ENCODE measurements at places on chromosomes 5 and 9.

DNA sequence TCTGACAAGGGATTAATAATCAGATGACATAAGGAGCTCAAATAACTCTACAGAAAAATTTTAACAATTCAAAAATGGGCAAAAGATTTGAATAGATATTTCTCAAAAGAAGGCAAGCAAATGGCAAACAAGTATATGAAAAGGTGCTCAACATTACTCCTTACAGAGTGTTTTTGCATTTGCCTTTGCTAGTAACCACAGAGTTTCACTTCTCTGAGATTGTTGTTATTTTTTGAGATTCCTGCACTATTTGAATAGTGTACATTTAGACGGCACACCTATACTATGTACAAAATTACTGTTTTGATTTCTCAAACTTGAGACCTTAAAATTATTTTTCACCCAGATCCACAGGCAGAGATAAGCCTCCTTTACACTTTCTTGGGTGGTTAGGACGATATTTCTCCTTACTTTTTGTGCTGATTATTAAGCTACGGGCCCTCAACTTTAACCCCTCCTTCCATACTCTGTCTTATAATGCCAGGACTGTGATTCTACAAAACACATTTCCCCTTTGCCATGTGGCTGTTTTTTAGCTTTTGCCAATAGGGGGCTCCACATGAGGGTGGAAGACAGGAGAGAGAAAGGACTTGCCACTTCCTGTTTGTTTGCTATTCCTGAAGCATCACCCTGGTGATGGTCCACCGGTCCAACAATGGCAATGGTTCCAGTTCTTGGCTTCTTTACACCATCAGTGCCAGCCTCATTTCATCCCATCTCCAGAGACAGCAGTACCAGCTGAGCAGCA lies 65.0 kb upstream of the DAP start:
- no peak for DNase-seq

DNA sequence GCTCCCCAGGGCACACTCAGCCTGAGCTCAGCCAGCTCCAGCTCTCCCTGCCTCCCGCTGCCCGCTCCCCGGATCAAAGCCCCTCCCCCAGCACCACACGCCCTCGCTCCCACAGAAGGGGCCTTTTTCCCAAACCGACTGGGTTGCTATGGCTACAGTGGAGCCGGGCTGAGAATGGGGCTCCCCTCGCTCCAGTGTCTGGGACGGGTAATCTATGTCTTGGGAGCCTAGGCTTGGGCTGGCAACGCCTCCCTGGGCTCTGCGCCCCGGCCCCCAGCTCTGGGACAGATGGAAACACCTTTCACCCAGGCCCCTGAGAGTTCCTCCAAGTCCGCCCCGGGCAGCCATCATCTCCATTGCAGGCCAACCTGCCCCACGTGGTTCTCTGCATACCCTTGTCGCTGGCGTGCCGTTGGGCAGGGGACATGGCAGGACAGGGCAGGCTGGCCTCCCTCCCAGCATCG lies 29.6 kb downstream of the NOTCH1 start:
- no peak for DNase-seq

DNA sequence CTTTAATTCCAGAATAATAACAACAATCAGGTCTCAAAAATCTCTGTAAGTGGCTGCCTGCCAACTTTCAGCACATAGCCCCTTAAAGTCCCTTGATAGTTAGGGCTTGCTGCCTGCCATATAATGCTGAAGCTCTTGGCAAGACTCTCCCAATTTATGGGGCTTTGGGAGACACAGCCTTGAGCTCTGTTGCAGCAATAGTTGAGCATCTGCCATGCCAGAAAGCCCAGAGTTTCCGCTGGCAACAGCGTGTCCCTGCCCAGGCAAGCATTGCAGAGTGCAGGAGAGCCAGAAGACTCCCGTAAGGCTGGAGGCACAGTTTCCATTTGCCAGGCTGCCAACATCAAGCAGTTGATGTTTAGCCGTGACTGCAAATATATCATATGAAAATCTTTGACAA lies 678.5 kb upstream of the NUDT12 start:
- no peak for DNase-seq

- no peak for DNase-seq
Measured at GRCh38 chr5:169521366-169521983, 62.1 kb upstream of the SPDL1 start.

- no peak for DNase-seq
Measured at GRCh38 chr5:34831303-34831702, 7.7 kb upstream of the TTC23L start.

GRCh38 chr5:56003179-56003578 lies 8.4 kb upstream of the IL6ST start:
- DNase-seq, result peak; percentile 83

- DNase-seq, result no peak
Measured at GRCh38 chr5:83426855-83427254, 44.7 kb upstream of the VCAN start.

- DNase-seq, result no peak
Measured at GRCh38 chr5:5886812-5887486, 464.5 kb downstream of the ICE1 start.

- no peak for DNase-seq
Measured at GRCh38 chr5:98791001-98791519, 17.6 kb downstream of the RGMB start.

GRCh38 chr5:86979811-86980411 lies 287.8 kb upstream of the RASA1 start:
- peak; percentile 55 for DNase-seq

DNA sequence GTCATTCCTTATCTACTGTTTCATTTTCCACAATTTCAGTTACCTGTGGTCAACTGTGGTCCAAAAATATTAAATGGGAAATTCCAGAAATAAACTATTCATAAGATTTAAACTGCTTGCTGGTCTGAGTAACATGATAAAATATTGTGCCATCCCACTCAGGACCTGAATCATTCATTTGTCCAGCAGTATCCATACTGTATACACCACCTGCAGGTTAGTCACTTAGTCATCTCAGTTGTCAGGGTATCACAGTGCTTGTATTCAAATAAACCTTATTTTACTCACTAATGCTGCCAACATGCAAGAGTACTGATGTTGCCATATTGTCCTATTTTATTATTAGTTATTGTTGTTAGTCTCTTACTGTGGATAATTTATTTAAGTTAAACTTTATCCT lies 139.7 kb downstream of the FBXO4 start:
- no peak for DNase-seq

DNA sequence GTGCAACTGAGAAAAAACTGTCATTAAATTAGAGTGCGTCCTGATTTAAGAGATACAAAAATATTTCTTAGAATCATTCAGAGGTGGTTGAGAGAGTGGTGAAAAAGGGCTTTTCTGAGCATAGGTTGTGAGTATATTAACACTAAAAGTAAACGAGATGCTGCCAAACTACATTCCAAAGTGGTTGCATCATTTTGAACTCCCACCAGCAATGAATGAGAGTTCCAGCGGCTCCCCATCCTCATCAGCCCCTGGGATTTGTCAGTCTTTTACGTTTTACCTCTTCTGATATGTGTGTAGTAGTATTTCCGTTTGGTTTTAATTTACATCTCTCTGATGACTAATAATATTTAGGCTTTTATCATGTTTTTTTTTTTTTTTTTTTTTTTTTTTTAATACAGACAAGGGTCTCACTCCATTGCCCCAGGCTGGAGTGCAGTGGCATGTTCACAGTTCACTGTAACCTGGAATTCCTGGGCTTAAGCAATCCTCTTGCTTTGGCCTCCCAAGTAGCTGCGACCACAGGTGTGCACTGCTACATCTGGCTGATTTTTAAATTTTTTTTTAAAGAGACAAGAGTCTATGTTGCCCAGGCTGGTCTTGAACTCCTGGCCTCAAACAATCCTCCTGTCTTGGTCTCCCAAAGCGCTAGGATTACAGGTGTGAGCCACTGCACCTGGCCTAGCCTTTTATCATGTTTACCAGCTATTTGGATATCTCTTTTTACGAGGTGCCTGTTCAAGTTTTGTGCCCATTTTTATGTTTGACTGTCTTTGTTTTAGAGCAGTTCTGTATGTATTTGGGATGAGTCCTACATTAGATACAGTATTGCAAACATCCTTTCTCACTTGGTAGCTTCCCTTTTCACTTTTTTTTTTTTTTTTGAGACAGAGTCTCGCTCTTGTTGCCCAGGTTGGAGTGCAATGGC lies 17.0 kb downstream of the PRRT1B start:
- no peak for DNase-seq

GRCh38 chr9:77531400-77531799 lies 116.7 kb downstream of the GNA14 start:
- DNase-seq, result no peak

GRCh38 chr5:172616730-172617129 lies 24.3 kb upstream of the NEURL1B start:
- DNase-seq, result no peak

DNA sequence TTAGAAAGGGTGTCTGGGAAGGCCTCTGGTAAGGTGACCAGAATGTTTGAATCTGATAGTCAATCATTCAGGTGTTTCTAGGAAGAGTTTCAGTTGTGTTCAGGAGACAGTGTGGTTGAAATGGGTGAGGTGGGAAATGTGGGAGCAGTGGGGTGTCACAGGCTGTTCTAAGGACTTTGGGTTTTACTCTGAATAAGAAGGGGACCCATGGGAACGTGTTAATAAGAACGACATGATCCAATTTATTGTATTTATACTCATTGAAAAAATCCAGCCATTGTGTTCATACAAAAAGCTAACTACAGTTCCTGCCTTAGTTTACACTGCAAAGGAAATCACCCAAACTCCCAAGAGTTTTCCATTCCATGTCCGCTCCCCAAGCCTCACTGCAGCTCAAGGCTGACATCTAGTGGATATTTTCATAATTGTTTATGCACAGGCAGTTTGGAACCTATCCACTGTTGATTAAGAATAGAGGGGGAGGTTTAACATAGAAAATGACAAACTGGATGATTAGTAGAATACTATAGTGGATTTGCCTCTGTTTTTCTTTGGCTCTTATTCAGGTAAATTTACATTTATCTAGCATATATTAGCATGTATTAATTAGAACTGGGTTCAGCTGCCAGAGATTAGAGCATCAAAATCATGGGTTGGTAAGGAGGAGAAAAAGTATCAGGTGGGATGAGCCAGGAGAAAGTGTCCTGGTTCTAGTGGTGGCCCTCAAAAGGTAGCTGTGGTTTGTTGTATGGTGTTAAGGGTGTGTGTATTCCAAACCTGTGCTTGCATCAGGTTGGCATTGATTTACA lies 17.7 kb downstream of the CAVIN4 start:
- peak; percentile 47 for DNase-seq

GRCh38 chr5:92758552-92758951 lies 822.5 kb downstream of the NR2F1-AS1 start:
- no peak for DNase-seq

DNA sequence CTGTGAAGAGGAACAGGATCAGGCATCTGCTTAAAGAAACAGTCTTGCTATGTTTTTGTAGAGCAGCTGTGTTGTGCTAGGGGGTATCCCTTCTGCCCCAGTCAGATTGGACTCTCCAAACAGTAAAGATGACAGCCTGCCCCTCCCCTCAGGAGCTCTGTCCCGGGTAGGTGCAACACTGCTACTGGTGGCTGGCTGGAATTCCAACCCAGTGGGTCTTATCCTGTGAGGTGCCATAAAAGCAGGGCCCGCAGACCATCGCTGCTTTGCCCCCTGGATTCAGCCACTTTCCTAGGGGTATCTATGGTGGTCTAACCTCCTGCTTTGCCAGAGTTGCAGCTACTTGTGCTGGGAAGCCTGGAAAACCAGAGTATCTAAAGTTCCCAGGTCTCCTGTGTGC lies 114.6 kb upstream of the PPP1R2B start:
- no peak for DNase-seq

GRCh38 chr5:151688436-151688835 lies 1.7 kb upstream of the SPARC start:
- DNase-seq, result no peak

- DNase-seq, result no peak
Measured at GRCh38 chr5:143395638-143396352, 7.7 kb downstream of the NR3C1 start.

GRCh38 chr5:176413255-176413565 lies 3.1 kb downstream of the CLTB start:
- DNase-seq, result no peak

GRCh38 chr5:73278693-73279092 lies 105.7 kb downstream of the TMEM174 start:
- peak; percentile 61 for DNase-seq

GRCh38 chr9:35757892-35758275 lies 3.8 kb upstream of the MSMP start:
- no peak for DNase-seq

DNA sequence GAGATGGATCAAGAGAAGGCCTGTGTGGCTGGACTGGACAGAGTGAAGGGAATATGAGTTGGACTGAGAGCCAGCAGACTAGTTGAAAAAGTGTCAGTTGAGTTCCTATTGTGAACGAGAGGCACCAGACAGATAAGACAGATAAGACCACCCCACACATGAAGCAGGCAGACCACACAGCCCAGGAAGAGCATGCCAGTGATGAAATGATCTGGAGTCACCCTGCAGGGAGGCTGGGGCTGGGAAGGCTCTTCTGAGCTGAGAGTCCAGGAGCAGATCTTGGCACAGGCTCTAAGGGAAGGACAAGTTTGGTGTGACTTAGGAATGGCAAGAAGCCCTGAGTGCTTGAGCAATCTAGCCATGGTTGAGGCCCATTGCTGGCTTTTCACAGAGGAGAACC lies 10.6 kb upstream of the SLC25A48 start:
- DNase-seq, result no peak

All from SW480 (cell line).